ENCODE measurements at places on chromosomes 7 and 10.

DNA sequence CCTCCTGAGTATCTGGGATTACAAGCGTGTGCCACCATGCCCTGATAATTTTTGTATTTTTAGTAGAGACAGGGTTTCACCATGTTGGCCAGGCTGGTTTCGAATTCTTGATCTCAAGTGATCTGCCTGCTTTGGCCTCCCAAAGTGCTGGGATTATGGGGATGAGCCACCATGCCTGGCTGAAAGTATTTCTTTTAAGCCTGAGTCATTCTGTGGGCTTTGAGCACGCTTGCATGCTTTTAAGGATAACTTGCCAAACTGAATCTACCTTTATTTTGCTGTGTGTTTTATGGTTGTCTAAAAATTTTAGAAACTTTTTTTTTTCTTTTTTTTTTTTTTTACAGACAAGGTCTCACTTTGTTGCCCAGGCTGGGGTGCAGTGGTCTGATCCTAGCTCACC lies 33.2 kb downstream of the CNNM2 start:
- no peak for DNase-seq

GRCh38 chr7:42960762-42961161 lies 28.6 kb downstream of the MRPL32 start:
- no peak for DNase-seq

GRCh38 chr7:6545398-6546126 lies 5.7 kb downstream of the GRID2IP start:
- no peak for DNase-seq

GRCh38 chr10:113788604-113789083 lies 37.2 kb downstream of the PLEKHS1 start:
- peak; percentile 9 for DNase-seq

DNA sequence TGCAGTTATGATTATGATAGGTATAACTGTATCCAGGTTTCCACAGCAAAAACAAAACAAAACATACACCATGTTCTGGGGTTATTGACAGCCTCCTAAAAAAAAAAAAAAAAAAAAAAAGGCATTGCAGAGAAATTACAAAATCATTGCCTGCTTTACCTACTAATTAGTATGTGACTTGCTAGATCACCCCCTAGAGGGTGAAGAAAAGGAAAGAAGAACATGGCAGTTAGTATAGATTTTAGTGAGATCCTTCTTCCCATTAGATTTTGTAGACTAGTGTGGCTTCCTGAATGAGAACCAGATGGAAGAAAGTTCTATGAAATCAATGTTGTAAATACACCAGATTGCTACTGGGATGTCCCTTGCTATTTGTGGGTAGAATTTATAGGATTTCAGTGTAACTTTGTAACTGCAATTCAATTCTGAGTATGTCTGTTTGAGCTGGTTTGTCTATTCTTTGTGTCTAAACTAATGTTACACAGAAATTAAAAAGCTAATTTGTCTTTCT lies 24.0 kb upstream of the AGBL3 start:
- DNase-seq: no peak

GRCh38 chr10:61900829-61901792 lies at the start of gene ARID5B:
ARID5B (plus strand) TSS chr10:61901699; CDS start chr10:61901710, 11 bp downstream.
- DNase-seq: no peak

DNA sequence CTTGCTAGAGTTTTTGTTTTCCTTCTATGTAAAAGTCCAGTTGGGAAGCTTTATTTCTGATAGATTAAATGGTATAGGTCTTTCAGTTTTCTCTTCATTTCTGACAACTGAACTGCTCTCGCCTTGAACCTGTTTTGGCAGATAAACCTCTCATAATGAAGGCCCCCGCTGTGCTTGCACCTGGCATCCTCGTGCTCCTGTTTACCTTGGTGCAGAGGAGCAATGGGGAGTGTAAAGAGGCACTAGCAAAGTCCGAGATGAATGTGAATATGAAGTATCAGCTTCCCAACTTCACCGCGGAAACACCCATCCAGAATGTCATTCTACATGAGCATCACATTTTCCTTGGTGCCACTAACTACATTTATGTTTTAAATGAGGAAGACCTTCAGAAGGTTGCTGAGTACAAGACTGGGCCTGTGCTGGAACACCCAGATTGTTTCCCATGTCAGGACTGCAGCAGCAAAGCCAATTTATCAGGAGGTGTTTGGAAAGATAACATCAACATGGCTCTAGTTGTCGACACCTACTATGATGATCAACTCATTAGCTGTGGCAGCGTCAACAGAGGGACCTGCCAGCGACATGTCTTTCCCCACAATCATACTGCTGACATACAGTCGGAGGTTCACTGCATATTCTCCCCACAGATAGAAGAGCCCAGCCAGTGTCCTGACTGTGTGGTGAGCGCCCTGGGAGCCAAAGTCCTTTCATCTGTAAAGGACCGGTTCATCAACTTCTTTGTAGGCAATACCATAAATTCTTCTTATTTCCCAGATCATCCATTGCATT lies 27.1 kb downstream of the MET start:
- DNase-seq: peak; percentile 84

- DNase-seq: no peak
These were observed 111.6 kb upstream of the MEOX2 start for GRCh38 chr7:15798081-15798480.

GRCh38 chr7:24829787-24830186 lies 72.5 kb upstream of the GSDME start:
- DNase-seq: no peak

DNA sequence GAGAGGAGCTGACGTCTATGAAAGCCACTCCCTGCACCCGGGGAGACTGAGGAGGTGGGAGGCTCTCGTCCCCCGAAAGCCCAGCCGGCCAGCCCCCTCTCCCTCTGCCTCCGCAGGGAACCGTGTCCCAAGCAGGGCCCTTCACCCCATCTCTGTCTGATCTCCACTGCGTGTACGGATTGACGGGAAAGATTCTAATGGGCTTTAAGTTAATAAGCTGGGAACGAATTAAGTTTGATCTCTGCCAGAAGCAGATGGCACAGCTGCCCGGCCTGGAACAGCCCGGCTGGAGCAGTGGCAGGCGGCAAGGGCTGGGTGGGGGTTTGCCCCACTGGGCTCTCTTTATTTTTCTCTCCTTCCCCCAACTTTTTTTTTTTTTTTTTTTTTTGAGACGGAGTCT lies 6.1 kb upstream of the SLC29A4 start:
- DNase-seq: no peak

- DNase-seq: no peak
These were observed 49.0 kb downstream of the SORCS3 start for GRCh38 chr10:104690101-104690500.

- no peak for DNase-seq
These were observed 18.9 kb downstream of the ZNF680 start for GRCh38 chr7:64544010-64544409.

GRCh38 chr7:20696002-20696605 lies 80.6 kb downstream of the ABCB5 start:
- DNase-seq: no peak

DNA sequence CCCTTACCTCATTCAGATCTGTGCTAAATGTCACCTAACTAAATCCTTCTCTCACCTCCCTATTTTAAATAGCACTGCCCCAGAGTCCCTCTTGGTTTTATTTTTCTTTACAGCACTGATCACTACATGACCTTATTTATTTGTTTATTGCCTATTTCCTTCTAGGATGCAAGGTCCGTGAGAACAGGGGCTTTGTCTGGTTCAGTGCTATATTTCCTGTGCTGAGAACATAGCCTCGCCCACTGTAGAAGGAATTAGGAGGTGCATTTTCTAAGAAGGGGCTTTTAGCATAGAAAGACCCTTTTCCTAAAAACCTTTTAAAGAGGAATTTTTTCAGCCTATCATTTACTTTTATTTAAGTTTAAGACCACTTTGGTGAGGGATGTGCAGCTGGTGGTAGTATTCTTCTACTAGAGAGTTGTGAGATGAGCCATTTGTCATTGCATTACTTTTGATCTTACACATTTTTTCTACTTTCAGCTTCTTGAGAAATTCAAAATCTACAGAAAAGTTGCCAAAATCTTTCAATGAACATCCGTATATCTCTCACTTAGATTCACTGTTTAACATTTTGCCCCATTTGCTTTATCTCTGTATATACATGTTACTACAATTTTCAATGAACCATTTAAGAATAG lies 13.5 kb upstream of the PCGF5 start:
- DNase-seq: no peak

GRCh38 chr10:69783515-69783914 lies 18.2 kb upstream of the COL13A1 start:
- no peak for DNase-seq

DNA sequence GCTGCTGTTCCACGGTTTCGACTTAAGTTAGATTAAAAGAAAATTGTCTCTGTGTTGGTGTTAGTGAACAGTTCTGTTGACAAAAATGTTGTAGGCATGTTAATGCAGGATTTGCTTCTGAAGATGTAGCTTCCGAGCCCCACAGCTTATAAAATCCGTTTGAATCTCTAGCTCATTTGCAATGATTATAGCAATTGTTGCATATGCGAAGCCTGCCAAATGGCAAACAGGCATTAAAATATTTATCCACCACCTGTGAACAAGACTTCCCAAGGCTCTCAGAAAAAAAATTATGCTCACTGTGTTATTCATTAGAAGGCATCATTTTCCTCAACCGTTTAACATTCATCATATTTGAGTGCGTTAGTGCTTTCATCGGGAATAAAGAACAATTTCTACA lies 14.3 kb downstream of the CFAP58 start:
- DNase-seq: no peak

DNA sequence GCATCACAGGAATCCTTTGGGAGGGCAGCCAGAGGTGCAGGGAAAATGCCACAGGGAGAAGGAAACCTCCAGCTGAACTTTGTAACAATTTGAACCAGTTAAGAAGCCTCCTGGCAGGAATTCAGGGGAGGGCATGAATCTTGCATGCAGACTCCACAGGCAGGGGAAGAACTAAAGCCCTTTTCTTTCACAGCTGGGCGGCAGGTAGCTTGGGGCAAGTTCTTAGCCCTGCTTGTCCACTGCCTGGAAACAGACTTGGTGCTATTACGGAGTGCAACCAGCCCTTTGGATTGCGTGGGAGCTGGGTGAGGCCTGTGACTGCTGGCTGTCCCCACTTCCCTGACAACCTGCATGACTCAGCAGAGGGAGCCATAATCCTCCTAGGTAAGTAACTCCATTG lies 51.7 kb upstream of the ADAM12 start:
- no peak for DNase-seq

- no peak for DNase-seq
These were observed 46.1 kb downstream of the UBE2H start for GRCh38 chr7:129906700-129907099.

GRCh38 chr7:20199015-20199737 lies 18.0 kb downstream of the MACC1 start:
- DNase-seq: peak; percentile 30

GRCh38 chr7:56479748-56480147 lies 363.5 kb upstream of the NUPR2 start:
- DNase-seq: no peak

DNA sequence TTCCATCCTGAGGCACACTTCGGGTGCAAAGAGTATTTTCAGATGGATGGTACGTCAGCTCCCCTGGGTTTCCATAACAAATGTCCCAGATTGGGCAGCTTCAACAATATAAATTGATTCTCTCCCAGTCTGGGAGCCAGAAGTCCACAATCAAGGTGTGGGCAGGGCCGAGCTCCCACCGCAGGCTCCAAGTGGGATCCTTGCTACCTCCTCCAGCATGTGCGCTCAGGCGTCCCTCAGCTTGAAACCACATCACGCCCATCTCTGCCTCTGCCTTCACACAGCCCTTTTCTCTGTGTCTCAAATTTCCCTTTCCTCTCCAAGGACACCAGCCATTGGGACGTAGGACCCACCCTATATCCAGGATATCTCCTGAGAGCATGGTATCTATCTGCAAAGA lies 153.5 kb downstream of the DIP2C start:
- DNase-seq: no peak

- no peak for DNase-seq
These were observed 3.0 kb upstream of the HOXA2 start for GRCh38 chr7:27105301-27106031.

DNA sequence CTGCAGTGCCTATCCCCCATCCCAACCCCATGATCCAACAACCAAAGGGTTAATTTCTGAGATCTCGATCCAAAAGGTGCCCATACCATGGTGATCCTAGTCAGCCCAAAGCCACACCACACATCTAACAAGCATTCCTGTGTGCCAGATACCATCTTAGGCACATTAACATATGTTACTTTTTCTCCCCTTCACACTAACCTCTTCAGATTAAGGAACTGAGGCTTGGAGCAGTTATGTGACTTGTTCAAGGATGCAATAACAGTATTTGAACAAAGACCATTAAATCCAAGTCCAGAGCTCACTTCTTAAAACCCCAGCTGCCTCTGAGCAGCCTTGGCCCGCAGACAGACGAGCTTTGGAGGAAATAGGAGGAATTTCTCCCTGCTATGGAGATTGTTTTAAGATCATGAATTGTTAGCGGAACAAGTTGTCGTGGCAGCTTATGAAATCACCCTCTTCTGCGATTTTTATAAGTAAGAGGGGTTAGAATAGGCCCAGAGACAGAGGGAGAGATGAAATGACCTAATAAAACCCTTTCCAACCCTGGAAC lies 327.2 kb downstream of the KCNMA1 start:
- no peak for DNase-seq

GRCh38 chr7:24980534-24981170 lies 674 bp upstream of the OSBPL3 start:
- no peak for DNase-seq
